Stimulated activated CD4-positive, alpha-beta T cell treated with anti-CD3 and anti-CD28 coated beads, Interleukin-1b, Interleukin-23, amount 100 ng/mL, for 1 hour (primary cell): ENCODE measurements at places on chromosomes 12 and 14.

DNA sequence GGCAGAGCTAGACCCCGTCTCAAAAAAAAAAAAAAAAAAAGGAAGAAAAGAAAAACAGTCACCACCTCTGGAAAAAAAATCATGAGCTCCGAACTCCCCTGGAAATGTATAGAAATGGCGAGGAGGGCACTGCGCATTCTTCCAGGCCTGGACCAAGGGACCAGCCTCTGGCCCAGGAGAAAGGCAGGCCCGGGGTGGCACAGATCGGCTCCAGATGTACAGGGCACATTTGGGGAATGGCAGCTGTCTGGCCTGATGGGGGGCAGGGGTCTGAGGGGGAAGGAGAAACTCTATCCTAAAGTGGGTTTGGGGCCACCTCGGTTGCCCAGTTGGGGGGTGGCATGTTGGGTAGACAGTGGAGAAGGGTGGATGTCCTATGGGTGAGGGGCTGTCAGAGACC lies 46.0 kb upstream of the EML1 start:
- DNase-seq = no peak

GRCh38 chr14:86027144-86027543 lies 497.2 kb downstream of the FLRT2 start:
- DNase-seq = no peak

- no peak for DNase-seq
These were observed 57.6 kb downstream of the NCOR2 start for GRCh38 chr12:124509676-124510300.

- DNase-seq = no peak
These were observed 444.2 kb downstream of the SNAPC1 start for GRCh38 chr14:62206456-62206855.

DNA sequence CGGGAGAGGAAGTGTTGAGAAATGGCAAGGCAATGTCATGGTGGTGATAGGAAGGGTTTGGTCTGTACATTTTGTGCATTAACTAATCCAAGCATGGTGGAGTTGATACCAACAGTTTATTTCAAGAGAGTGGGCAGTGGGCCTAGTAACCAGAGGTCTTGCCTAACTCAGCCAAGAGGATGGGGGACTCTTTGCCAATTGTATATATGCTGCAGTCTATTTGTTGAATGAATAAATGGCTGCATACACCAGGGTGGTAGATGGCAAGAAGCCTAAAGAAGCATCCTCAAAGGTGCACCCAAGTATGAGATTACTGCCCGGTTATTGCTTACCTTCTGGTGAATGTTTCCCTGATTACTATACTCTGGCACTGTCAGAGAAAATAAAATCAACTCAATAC lies 295.9 kb downstream of the ITPR2 start:
- DNase-seq = no peak

DNA sequence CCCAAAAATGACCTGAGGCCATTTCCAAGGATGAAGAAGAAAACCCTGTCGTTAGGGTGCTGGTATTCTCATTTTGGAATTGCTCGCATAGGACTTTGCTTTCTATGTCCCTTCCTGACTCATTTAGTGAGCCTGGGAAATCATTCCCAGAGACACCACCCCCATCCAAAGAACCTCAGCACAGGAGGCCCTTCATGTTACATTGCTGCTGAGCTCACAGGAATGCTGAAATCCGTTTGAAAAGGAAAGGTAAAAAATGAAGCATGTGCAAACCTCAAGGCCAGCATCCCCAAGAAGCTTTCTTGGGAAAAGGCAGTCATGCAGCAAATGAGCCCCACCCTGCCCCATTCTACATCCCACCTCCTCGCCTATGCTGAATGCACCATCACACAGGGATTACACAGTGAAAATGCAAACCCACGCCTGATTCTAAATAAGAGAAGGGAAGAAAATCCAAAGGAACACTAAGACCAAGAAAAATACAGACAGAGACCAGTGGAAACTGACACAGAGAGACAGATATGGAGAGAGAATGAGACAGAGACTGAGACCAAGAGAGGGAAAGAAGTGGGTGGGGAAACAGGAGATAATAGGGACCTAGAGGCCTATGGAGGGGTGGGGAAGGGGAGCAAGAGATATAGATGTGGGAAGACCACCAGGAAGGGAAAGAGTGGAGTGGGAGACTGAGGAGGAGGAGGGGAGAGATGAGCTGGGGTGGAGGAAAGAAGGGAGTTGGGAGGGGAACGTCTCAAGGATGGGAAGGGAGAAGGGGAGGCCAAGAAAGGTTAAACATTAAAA lies 33.5 kb downstream of the NIN start:
- no peak for DNase-seq
